T-cell (primary cell): ENCODE measurements at places on chromosomes 11 and 22. TPM values are rescaled to one million over a fixed set of nuclear protein-coding genes. Genes with fewer than 3 reads are reported as not detected.

DNA sequence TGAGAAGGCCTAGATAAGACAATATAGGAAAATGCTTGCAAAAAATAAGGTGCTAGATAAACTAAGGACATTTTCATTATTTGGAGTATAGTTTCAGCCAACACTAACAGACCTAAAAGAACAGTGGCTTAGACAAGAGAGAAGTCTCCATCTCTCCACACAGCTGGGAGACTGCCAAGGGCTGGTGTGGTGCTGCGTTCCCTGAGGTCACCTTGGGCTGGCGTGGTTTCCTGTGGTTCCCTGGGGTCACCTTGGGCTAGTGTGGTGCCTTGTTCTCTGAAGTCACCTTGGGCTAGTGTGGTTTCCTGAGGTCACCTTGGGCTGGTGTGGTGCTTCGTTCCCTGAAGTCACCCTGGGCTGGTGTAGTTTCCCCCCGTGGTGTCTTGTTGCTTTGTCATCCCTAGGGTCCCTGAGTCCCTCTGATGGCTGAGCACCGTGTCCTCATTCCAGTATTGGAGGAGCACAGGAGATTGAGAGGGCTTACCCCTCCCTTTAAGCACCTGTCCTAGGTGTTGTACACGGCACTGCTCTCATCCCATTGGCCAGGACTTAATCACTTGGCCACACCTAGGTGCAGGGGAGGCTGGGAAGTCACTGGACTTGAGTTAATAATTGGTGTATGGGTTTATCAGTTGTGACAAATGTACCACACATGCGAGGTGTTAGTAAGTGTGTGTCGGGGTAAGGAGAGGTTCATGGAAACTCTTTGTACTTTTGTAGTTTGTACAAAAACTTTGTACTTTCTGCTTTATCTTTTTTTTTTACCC lies 14.9 kb downstream of the SAMM50 start:
- H3K27me3 ChIP-seq = no peaks in the 10 kb centered on the region
- H3K36me3 ChIP-seq = peaks cover 88% of the 10 kb centered on the region
- no peak overlapping the region for H3K27ac ChIP-seq
- DNase-seq = no peak
- H3K4me1 ChIP-seq = no peaks in the 10 kb centered on the region

DNA sequence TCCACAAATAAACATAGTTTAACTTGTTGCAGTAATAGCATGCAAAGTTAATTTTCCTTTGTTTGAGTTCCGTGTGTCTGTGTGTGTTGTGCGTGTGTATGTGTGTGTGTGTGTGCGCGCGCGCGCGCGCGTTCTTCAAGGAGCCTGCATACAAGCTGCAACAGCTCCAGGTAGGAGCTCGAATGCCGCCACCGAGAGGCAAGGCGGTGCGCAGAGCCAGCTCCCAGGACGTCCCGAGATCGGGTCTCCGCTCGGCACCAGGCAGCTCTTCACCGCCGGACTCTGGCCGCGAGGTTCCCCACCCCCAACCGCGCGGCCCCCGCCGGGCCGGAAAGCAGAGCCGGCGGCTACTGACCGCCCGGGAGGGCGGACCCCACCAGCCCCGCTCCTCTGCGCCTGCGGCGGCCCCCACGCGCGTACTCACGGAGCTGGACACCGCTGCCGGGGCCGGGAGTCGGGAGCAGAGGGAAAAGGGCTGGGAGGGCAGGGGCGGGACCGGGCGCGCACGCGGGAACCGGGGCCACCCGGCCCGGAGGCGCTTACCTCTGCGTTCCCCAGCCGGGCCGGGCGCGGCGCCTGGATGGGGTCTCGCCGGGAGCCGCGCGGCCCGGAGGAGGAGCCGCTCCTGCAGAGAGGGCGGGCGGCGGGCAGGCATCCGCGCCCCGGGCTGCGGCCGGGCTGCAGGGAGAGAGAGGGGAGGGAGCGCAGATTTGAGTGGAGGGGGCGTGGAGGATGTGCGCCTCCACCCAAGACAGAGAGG lies 40.4 kb upstream of the AKIP1 start:
- no peak overlapping the region for H3K4me3 ChIP-seq
- H3K27me3 ChIP-seq = peaks cover 31% of the 10 kb centered on the region
- no peak for DNase-seq
- no peak overlapping the region for H3K27ac ChIP-seq
- H3K36me3 ChIP-seq = no peaks in the 10 kb centered on the region

The CYTH4 gene
- total RNA-seq = 181 TPM

The SOX6 gene
- not detected for total RNA-seq

- H3K27ac ChIP-seq = no peak overlapping the region
- H3K27me3 ChIP-seq = no peaks in the 10 kb centered on the region
- DNase-seq = no peak
- H3K36me3 ChIP-seq = no peaks in the 10 kb centered on the region
- H3K4me1 ChIP-seq = no peaks in the 10 kb centered on the region
These were observed 98.6 kb downstream of the TTC28 start for GRCh38 chr22:28581016-28581415.

GRCh38 chr11:79578116-79578515 lies 137.3 kb upstream of the TENM4 start:
- no peak overlapping the region for H3K4me3 ChIP-seq
- H3K36me3 ChIP-seq = no peaks in the 10 kb centered on the region
- H3K27ac ChIP-seq = no peak overlapping the region
- H3K27me3 ChIP-seq = no peaks in the 10 kb centered on the region
- no peaks in the 10 kb centered on the region for H3K4me1 ChIP-seq
- DNase-seq = no peak

DNA sequence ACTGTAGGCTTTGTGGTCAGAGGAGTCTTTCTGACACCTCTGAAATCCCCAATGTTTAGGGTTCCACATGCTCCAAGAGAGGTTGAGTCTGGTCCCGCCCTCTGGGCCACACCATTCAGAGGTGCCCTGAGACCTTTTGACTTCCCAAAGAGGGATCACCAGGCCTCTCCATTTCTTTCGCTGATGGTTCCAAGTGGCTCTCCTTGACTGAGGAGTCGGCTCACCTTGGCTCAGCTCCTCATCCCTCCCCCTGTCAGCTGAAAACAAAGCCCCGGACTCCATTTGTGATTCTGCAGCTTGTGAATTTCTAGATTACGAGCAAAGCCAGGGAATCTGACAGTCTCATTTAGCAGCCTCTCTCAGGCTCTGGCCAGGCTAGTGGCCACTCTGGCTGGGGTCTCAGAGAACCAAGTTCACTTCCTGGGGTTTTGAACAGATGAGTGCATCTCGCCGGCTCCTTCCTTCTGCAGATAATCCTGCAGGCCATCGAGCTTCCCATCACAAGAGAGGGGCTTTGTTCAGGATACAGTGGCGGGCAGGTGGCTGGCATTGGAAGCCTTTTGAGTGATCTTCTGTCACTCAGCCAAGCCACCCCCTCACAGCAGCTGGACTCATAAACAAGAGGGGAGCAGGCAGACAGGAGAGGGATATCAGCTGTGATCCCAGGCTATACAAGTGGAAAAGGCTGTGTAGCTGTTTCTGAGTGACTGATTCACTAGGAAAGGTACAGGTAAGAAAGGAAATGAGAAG lies 102.9 kb downstream of the TRIM29 start:
- no peak overlapping the region for H3K4me3 ChIP-seq
- DNase-seq = no peak
- H3K4me1 ChIP-seq = no peaks in the 10 kb centered on the region

GRCh38 chr11:270451-271318 lies 7.5 kb upstream of the NLRP6 start:
- no peaks in the 10 kb centered on the region for H3K27me3 ChIP-seq
- DNase-seq = no peak
- H3K4me1 ChIP-seq = peaks cover 34% of the 10 kb centered on the region
- H3K4me3 ChIP-seq = no peak overlapping the region
- peak overlapping the region; percentile 88 for H3K27ac ChIP-seq
- H3K36me3 ChIP-seq = no peaks in the 10 kb centered on the region

- H3K4me1 ChIP-seq = no peaks in the 10 kb centered on the region
- peaks cover 81% of the 10 kb centered on the region for H3K36me3 ChIP-seq
- peak overlapping the region; percentile 19 for H3K27ac ChIP-seq
- H3K27me3 ChIP-seq = no peaks in the 10 kb centered on the region
These were observed 39.7 kb downstream of the ACAT1 start for GRCh38 chr11:108160970-108161566.
